Mesothelial cell of epicardium (in vitro differentiated cells): ENCODE measurements at places on chromosomes 2 and 18. TPM values are rescaled to one million over a fixed set of nuclear protein-coding genes. Genes with fewer than 3 reads are reported as not detected.

DNA sequence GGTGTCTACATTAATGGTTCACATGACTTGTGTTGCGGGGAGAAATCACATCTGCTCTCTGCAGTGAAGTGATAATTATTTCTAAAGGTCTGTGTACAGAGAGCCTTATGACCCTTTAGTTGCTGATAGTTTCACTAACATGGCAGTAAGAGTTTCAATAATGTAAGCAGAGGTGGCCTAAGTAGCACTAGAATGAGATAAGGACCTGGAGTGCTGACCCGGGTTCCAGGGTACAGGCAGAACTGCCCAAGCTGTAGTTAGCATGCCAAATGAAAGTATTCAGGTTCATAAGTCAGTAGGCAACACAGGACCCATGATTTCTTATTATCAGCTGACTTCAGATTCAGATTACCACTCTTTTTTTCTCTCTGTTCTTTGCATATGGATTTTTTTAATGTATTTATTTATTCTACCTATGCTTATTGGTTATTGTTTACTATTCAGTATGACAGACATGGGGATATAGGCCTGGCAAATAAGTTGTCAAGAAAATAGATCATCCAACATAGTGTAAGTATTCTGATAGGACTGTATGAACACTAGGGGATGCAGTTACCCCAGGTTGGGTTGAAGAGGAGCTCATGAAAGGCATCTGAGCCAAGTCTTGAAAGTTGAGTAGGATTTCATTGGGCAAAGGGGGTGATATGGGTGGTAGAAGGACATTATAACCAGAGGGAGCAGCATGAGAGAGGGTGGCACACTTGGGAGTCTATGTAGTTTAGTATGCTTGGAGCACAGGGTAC is 105.2 kb downstream of the CCDC85A start:
- peaks cover 12% of the 10 kb centered on the region for H3K4me1 ChIP-seq
- H3K27ac ChIP-seq = no peak overlapping the region
- no peaks in the 10 kb centered on the region for H3K27me3 ChIP-seq

DNA sequence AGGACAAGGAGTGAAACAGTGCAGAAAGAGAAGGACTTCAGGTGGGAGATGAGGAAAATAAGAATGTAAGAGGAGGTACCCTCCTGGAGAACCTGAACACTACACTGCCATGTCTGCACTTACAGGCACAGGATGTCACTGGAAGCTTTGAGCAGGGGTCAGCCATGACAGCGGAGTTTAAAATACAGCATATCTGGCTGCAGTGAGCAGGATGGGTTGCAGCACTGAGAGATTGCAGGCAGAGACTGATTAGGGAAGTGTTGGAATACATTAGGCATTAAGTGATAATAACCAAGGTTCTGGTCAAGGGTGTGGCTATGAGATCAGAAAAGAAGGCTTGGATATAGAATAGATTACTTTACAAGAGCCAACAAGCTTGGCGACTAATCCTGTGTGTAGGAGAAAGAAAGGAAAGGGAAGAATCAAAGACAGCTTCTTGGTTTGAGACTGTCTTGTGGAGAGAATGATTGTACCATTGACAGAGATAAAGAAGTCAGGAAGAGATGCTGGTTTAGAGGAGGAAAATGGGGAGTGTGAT is 171.1 kb upstream of the RBMS1 start:
- no peaks in the 10 kb centered on the region for H3K27me3 ChIP-seq
- no peaks in the 10 kb centered on the region for H3K36me3 ChIP-seq
- peak overlapping the region; percentile 70 for H3K27ac ChIP-seq
- H3K4me1 ChIP-seq = peaks cover 32% of the 10 kb centered on the region
- H3K4me3 ChIP-seq = no peak overlapping the region
- no peak for DNase-seq

CD207 gene
- total RNA-seq = not detected in 3 replicates

INO80D gene
- total RNA-seq = 21.4 to 23.1 TPM (median 21.7 TPM) in 3 replicates

GRCh38 chr18:78993014-78993926 is 13.7 kb downstream of the SALL3 start:
- no peak overlapping the region for H3K27ac ChIP-seq
- no peaks in the 10 kb centered on the region for H3K36me3 ChIP-seq
- no peak overlapping the region for H3K4me3 ChIP-seq
- H3K27me3 ChIP-seq = peaks cover 22% of the 10 kb centered on the region
- no peak for DNase-seq
- H3K4me1 ChIP-seq = peaks cover 13% of the 10 kb centered on the region

GRCh38 chr2:235498541-235498940 is 4.7 kb downstream of the AGAP1 start:
- H3K27me3 ChIP-seq = peaks cover 7% of the 10 kb centered on the region
- H3K4me3 ChIP-seq = no peak overlapping the region
- peaks cover 33% of the 10 kb centered on the region for H3K4me1 ChIP-seq
- no peaks in the 10 kb centered on the region for H3K36me3 ChIP-seq
- DNase-seq = no peak
- no peak overlapping the region for H3K27ac ChIP-seq
